ENCODE measurements at places on chromosomes 5 and 9.

- no peak for DNase-seq
Measured at GRCh38 chr5:124438903-124439281, 307.5 kb downstream of the ZNF608 start.

GRCh38 chr9:32572900-32573523 is at the start of gene NDUFB6:
Gene NDUFB6, minus strand, starts transcription at chr9:32573159. Its CDS starts 99 bp downstream, at chr9:32573060.
- peak; percentile 95 for DNase-seq

DNA sequence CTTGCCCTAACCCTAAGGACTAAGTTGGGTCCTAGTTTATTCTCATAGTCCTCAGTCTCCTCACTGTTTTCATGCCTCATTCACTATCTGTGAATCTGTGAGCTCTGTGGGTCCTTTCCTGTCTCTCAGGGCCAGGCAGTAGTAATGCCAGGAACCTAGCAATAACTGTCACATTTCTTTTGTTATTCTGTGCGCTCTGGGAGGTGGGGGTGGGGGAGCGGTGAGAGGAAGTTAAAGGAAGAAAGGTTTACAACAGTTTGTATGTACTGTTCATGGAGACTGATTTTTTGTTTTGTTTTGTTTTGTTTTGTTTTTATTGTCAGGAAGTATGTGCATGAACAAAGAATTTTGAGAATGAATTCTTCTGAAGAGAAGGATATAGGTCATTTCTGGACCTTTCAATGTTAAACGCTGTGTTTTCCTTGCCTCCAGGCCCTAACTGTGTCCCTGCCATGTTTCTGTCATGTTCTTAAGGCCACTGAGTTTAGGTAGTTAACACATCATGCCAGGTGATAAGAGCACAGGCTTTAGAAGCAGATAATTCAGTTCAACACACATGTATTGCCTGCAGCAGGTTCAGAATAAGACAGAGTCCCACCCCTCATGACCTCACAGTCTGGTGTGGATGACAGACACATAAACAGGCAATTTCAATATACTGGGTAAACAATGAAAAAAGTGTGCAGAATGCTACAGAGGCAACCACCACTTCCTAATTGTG is 13.3 kb upstream of the FEM1C start:
- DNase-seq, result no peak

DNA sequence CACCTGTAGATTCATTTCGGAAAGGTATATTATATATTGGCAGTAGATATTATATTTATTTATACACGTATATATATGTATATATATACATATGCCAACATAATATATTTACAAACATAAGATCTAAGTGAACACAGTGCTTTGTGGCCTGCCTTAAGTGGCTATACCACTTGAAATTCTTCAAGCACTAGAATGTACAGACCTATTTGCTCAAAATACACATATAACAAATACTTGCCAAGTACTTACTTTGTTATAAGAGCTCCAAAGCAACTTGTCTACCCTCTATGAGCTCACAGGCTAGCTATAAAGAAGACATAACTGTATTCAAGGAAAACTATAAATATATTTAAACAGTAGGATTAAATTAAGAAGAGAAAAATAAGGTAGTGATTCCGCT is 33.6 kb upstream of the SLC36A1 start:
- DNase-seq, result no peak

DNA sequence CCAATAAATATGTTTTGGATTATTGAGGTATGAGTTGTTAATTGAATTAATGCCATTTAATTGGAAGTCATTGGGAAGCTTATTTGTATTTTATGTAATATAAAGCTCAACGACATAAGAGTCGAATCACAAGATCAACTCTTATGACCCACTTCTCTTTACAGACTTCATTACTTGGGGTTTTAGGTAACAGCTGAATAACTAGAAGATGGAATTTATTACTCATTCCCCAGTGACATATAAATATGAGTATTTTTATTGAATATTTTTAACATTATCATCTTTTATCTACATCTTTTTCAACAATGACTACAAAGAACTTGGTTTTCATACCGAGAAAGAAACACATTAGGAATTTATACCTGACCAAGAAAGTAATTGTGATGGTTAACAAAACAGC is 21.1 kb downstream of the HMGCR start:
- DNase-seq, result no peak

- DNase-seq, result no peak
Measured at GRCh38 chr9:72971411-72971810, 18.6 kb upstream of the ALDH1A1 start.

DNA sequence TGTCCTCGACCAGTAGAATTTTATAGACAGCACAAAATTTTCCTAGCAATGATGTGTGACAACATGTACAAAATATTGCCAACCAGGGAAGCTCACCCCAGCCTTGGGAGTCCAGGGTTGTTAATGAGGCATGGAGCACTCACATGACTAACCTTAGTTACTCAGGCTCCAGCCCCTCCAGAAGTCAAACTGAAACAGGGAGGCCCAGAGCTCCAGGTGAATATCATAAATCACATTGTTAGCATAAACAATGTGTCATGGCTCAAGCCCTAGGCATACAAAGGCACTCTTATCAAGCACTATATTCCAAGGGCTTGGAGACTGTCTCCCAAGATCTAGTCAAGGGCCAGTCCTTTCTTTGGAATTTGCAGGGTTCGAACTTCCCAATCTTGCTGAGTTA is 44.4 kb downstream of the TNFAIP8 start:
- no peak for DNase-seq

DNA sequence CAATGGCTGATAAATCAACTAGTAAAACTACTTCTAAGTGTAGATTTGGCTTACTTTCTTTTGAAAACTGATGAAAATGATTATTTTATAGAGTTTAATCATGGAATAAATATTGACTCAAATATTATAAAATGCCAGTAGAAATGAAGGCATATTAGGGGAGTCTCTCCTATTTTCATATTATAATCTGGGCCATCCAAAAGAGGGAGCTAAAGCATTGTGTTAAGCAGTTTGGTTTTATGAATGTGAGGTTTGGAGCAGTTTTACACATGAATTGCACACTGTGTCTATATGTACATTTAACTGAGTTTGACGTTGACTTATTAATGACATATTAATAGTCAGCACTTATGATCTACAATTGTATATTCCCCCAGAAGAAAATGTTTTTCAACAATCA is 17.4 kb downstream of the CDH9 start:
- DNase-seq, result no peak

- no peak for DNase-seq
Measured at GRCh38 chr5:161863811-161864210, 15.9 kb downstream of the GABRA1 start.

GRCh38 chr5:112795944-112796678 is 58.4 kb downstream of the APC start:
- no peak for DNase-seq

- no peak for DNase-seq
Measured at GRCh38 chr9:87521834-87522233, 24.2 kb downstream of the DAPK1 start.

GRCh38 chr9:77024776-77025545 is 5.5 kb downstream of the FOXB2 start:
- no peak for DNase-seq

GRCh38 chr9:95732802-95733688 is 142.4 kb upstream of the ERCC6L2 start:
- DNase-seq, result no peak

GRCh38 chr9:133117271-133118178 is 3.5 kb downstream of the RALGDS start:
- DNase-seq, result peak; percentile 71

- DNase-seq, result no peak
Measured at GRCh38 chr5:142847898-142848790, 78.0 kb downstream of the ARHGAP26 start.

DNA sequence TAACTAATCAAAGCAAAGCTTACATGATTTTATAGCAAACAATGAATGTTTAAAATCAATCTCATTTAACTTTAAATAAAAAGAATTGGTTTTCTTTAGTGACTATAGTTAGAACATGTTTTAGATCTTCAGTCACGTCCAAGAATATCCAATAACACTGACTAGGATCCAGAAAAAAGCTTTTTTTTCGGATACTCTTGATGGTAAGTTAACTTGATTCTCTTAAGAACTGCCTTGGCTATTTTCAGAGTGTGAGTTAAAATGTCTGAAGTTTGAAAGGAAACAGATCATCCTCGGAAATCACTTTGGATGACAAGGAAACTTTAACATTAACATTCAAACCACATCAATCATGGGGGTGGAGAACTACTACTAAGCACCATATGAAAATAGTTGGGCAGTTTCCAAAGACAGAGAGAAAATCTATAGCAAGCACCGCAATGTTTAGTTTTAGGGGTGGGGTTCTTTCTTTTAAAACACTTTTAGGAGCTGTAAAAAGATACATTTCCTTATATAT is 83.7 kb upstream of the SLC27A6 start:
- DNase-seq, result no peak

DNA sequence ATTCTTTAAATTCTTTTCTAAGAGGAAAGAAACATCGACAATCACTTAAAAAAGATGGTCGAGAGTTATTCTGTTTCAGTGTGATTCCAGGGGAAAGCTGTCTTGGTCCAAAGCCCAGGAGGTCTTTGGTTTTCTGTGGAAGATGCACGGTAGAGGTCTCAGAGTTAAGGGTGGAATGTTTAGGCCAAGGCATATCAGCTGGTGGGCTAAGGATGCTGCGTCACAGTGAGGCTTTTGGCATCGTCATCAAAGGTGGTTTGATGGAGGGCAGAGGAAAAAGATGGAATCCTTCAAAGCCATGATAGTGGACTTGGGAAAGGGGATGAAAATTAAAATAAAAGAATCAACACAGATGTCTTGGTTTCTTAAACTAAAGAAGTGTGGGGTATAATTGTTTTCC is 137.3 kb upstream of the ANKH start:
- no peak for DNase-seq

DNA sequence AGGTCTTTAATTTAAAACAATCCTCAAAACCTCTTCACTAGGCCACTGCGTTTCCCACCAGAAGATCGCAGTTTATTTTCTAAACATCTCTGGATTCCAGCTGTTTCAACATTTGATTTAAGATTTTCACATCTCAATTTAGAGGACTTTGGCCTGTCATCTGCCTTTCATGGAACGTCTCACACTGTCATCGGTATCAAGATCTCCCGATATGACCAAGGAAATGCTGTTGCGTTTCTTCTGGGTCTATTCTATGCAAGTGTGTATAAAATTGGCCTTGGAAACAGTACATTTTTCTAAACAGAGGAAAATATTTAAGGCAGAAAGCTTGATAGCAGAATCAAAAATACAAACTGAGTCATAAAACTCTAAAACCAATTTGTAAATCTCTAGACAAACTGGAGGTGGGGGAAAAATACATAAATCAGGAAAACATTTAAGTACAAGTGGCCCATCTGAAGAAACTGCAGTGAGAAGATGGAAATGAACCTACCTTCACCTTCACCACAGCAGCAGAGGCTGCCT is 53.6 kb upstream of the SIMC1 start:
- no peak for DNase-seq

GRCh38 chr5:65480306-65480865 is 1.3 kb downstream of the ADAMTS6 start:
- DNase-seq, result peak; percentile 80

- DNase-seq, result no peak
Measured at GRCh38 chr5:114305402-114306207, 56.3 kb upstream of the KCNN2 start.

All from left ventricle myocardium inferior (tissue), 1 donor.